ENCODE measurements at places on chromosomes 2 and 18.

- DNase-seq: no peak
Measured at GRCh38 chr2:128196471-128196931, 105.5 kb downstream of the UGGT1 start.

GRCh38 chr2:186946896-186947467 is 98.0 kb upstream of the ZSWIM2 start:
- no peak for DNase-seq

DNA sequence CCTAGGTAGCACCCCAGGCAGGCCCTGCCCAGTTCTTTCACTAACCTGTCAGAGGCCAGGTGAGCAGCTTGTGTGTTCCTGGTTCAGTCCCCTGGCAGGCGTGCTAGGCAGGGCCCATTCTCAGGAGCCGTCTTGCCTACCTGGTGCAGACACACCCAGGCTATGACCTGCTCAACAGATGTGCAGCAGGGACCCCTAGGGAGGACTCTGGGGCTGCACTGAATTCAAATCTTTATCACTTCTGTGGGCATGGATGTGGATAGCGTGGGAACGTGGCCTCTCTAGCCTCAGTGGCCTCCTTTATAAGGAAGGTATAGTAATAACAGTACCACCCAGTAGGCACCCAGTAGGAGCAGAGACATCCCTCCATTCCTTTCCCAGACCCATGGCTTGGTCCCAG is 48.4 kb downstream of the PLEKHB2 start:
- DNase-seq: no peak

DNA sequence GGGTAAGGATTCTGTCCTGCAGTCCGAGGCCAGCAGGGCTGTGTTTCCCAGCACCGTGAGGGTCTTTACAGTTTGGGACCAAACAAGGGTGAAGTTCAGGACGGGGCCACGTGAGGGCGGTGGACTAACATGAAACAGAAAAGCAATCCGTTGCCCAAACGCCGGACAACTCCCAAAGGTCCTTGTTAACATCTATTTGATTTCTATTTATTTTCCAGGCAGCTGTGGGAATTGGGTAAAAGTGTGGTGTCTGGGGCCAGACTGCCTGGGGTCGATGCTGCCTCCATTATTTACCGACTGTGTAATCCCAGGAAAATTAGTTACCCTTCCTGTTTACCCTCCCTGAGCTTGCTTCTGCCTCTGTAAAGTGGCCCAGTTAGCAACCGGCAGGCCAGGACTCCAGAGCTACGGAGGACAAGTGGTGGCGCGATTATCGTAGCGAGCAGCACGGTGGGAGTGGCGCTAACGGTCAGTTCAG is 66.3 kb upstream of the TCF7L1 start:
- DNase-seq: peak; percentile 69

- DNase-seq: no peak
Measured at GRCh38 chr18:45069546-45069945, 388.9 kb downstream of the SETBP1 start.

GRCh38 chr2:189348369-189348768 is 92.9 kb upstream of the WDR75 start:
- no peak for DNase-seq

- no peak for DNase-seq
Measured at GRCh38 chr2:158823486-158824237, 28.5 kb downstream of the DAPL1 start.

DNA sequence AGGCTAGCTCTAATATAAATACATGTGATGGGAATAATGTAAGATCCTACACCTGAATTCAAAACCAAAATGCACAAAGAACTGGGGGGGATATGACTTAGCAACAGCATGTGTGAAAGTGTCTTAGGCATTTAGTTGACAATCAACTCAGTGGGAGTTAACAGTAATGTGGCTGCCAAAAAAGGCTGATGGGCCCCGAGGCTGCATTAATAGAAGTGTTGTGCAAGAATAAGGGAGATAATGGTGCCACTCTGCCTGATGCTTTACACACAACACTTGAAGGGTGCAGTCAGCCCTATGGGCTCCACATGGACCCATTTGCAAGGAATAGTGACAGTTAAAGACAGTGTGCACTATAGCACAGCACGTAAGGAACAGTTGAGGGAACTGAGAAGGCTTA is 649.4 kb upstream of the ZEB2 start:
- DNase-seq: no peak

- peak; percentile 8 for DNase-seq
Measured at GRCh38 chr18:49813069-49813318, 339 bp downstream of the ACAA2 start.
